HCT116 (cell line): ENCODE measurements at places on chromosomes 12 and 14. TPM values are rescaled to one million over a fixed set of nuclear protein-coding genes. Genes with fewer than 3 reads are reported as not detected.

DNA sequence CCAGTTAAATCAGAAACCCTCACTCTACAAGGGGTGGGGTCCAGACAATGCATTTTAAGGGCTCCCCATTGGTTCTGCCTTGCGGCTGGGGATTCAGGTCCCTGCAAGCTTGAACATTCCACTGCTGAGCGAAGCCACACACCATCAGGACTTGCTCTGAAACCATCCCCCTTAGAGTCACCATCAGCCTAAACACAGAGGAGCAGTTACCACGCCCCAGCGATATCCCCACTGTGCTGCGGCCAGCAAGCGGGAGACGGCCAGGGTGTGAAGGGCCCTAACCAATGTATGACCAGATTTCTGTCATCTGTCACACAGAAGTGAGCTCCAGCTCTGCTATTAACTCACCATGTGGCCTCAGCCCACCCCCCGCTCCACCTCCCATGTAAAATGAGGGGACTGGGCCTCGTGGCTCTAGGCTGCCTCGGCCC, 29.7 kb downstream of the CCDC88C start:
- no peaks in the 10 kb centered on the region for H3K36me3 ChIP-seq
- no peaks in the 10 kb centered on the region for H3K4me1 ChIP-seq
- no peaks in the 10 kb centered on the region for H3K27me3 ChIP-seq
- no peak for DNase-seq
- no peak overlapping the region for H3K27ac ChIP-seq

AMDHD1 gene
- 3.0 TPM for total RNA-seq

GRCh38 chr12:27534060-27534764, 10.2 kb downstream of the PPFIBP1 start:
- no peak overlapping the region for H3K27ac ChIP-seq
- H3K36me3 ChIP-seq, result no peaks in the 10 kb centered on the region
- no peak overlapping the region for H3K4me3 ChIP-seq
- no peaks in the 10 kb centered on the region for H3K27me3 ChIP-seq

CSAD gene
- 20.3 TPM for total RNA-seq

- no peaks in the 10 kb centered on the region for H3K4me1 ChIP-seq
- no peak overlapping the region for H3K4me3 ChIP-seq
- H3K36me3 ChIP-seq, result no peaks in the 10 kb centered on the region
These were observed 477.0 kb downstream of the TMEM121 start for GRCh38 chr14:106003351-106003750.

DNA sequence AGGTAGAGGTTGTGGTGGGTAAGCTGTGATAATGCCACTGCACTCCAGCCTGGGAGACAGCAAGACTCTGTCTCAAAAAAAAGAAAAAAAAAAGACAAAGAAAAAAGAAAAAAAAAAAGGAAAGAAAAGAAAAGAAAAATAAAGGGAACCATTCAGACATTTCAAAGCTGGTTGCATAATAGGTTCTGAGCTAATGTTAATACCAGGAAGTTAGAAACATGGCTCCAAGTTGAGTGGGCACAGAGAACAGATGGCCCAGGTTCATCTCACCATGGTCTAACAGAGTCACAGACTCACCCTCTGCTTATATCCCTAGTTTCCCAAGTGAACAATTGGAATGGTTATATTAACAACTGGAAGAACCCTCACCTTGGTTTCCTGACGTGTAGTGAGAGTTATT, 17.4 kb upstream of the ZDHHC17 start:
- H3K27ac ChIP-seq, result no peak overlapping the region
- DNase-seq, result no peak
